GM12865 (cell line): ENCODE measurements at places on chromosomes 1 and 21.

DNA sequence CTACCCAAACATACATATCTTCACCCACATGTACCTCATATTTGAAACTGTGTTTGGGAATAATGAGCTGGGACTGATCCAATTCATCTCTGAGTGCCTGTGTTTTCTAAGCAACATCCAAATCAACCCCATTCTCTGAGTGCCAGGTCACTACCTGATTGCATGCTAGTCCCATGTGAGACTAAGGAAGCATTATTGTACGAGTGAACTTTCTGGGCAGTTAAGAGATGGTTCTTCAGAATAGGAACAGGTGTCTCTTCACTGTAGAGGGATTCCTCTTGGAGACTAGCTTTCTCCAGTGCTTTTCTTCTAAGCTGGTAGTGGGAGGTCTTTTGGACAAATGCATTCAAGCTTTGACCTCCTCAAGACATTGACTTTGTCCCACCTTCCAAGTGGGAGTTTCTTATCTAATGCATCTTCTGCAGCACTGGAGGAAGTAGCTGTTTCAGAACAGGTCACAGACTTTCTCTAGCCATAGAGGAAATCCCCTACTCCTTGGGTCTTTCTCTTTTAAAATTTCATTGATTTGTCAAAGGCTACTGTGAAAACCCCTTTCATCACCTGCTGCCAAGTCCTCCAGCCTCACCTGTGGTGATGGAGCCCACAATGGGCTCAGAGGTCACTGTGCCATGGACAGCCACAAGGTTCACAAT lies 172.0 kb upstream of the KIAA0040 start:
- peak; percentile 67 for DNase-seq

DNA sequence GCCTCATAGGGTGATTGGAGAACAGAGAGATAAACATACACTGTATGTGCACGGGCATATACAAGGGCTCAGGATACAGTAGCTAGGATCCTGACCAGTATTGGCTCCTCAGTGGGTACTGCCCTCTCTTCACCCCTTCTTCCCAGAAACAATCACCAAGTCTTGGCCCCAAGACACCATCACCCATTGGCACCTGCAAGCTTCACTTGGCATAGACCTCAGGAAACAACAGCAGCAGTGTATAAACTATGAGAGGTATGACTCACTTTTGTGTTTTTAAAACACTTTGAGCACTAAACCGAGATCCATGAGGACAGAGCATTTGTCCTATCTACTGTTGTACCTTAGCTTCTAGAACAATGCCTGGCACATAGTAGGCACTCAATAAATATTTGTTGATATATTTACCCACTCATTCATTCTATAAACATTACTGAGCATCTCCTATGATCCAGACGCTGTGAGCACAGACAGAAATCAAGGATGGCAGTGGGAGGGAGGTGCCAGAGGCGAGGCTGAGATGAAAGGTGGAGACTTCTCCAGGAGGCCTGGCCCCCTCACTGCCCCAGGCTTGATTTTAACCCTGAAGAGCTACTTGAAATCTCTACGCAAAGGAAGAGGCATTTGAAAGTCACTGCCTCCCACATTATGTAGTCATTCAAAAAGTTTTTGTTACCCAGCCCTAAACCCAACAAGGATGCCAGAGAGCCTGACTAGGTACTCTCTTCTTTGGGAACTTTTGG lies 95.2 kb downstream of the CAMK2N1 start:
- DNase-seq, result no peak

GRCh38 chr1:43611950-43612349 lies 38.0 kb upstream of the KDM4A start:
- no peak for DNase-seq

DNA sequence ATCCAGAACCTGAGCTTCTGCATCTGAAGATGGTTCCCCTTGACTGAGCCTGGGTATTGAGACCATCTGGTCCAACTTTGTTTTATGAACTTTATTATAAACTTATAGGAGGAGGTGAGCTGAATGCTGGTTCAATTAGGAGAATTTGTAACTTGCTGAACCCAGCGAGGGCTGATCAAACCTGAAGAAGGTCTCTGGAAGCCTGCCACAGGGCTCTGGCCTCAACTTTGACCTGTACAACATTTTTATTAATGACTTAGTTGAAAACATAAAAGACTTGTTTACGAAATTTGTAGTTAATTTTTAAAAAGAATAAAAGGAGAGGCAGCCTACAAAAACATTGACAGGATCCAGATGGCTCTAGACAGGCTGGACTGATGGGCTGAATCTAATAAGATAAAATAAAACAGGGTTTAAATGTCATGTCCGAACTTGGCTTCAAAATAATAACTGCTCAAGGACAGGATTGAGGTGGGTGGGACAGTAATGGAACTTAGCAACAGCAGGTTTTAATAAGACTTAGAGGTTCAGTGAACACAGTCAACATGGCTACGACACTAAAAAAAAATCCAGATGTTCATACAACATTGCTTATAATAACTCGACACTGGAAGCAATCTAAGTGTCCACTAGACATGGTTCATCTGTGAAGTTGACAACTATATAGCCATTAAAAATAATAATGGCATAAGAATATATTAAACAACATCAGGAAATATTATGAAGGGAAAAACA lies 53.4 kb upstream of the GJB5 start:
- no peak for DNase-seq

DNA sequence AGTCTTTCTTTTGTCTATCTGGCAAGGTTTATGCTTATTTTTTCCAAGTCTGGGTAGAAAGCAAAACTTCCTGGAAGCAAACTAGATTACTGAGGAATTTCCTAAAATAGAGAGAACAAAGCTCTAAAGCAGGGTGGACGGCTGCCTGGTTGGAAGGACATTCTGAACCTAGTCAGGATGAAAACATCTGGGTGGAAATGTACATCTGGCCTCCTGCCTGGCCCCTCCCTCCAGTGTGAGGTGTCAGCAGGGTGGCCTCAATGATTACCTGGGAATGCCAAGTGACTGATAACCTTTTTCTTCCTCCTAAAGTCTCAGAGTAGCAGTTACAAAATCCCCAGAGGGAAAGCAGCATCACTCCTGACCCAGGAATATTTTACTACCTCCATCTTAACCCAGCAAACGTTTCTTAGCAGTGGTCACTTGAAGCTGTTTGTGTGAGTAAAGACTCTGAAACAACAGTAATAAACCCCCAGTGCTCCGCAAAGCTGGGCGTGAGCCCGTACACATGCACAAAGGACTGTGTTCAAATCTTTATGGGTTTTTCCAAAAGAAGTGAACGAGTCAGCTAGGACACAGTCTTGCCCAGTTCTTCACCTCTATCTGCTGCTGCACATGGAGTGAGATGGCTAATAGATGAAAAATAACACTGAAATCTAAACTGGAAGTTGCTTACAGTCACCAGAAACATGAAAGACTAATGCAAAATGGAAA lies 18.9 kb downstream of the ANGPTL7 start:
- no peak for DNase-seq

- DNase-seq, result peak; percentile 23
Observed at GRCh38 chr1:241269116-241269515, 87.9 kb downstream of the RGS7 start.

GRCh38 chr1:225437710-225438437 lies 10.0 kb upstream of the LBR start:
- no peak for DNase-seq

DNA sequence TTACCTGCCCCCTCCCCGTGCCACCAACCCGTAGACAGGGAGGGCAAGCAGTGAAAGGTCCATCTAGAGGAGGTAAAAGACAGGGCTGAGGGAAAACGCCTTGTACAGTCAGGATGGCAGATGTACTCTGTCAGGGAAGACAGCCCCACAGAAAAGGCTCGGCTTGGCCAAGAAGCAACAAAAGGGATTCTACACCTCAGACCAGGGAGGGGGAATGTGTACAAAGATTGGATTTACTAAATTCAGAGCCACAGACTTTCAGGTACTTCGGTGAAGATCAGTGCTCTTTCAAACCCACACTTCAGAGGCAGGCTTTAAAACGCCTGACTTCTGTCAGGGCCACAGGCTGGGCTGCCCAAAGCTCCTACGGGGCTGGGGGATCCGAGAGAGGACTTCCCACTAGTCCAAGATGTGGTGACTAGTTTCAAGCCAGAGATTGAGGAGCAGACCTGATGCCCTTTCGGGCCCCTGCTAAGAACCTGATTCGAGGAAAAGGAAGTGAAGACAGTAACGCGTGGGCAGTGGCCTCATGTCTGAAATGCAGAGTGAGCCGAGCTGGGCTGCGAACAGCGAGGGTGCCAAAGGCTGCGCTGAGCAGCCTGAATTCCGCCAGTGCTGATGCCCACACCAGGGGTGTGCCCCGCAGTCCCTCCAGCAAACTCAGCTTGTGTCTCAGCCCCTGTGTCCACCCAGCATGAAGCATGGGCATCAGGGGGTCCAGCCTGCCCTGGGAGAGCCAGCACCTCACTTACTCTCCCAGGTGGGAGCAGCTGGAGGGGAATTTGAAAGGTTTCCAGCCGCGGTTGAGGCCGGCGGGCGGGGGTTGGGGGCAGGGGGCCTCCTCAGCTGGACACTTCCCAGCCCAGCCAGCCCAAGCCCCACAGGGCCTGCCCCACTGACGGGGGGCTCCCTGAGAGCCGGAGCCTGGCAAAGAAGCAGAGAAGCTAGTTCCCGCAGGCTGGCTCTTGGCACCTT lies 36.2 kb downstream of the KIAA1614 start:
- no peak for DNase-seq

DNA sequence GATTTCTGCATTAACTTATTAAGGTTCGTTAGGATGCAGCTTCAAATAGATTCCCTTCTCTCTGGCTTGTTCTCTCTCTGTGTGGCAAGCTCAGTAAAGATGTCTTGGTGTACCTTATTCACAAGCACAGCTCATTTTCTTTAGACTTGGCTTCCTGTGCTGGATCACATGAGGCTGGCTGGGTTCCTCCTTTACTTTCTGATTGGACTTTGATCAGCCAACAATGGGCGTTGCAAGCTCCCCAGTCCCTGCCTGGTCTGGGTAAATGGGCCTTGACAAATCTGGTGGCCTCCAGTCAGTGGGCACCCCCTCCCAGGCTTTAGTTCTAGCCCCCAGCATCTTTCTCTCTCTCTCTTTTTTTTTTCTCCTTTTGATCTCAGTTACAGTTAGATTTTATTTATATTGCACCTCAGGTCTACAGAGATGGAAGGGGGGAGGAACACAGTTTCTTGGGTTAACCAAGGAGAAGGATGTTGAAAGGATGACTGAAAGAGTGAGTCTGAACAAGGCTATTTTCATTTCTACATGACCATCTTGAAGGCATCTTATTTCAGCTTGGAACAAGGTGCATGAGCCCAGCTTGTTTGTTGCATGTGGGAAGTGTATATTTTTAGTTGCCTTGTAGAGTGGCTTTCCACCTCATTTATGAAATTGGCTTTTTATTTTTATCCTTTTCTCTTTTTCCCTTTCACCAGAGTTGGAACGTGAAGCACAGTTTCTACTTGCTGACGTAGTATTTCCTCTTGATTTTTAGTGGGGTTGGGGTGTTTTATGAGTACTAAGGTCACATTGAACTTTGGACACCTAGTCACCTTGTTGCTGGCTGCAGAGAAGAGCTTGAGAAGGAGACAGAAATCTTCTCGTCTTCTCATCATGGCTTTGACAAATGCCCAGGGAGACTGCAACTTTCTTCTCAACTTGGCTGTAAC lies 77.1 kb downstream of the PBX1 start:
- no peak for DNase-seq

DNA sequence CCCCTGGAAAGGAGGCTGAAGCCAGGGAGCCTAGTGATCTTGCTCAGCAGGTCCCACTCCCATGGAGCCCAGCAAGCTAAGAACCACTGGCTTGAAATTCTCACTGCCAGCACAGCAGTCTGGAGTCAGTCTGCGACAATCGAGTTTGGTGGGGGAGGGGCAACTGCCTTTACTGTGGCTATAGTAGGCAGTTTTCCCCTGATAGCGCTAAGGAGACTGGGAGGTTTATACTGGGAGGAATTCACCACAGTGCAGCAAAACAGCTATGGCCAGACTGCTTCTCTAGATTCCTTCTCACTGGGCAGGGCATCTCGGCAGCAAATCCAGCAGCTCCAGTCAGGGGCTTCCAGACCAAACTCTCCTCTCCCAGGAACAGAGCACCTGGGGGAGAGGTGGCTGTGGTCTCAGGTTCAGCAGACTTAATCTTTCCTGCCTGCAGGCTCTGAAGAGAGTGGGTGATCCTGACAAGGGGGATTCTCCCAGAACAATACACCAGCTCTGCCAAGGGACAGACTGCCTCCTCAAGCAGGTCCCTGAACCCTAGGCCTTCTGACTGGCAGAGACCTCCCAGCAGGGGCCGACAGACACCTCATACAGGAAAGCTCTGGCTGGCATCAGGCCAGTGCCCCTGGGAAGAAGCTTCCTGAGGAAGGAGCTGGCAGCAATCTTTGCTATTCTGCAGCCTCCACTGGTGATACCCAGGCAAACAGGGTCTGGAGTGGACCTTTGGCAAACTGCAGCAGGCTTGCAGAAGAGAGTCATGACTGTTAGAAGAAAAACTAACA lies 548.5 kb upstream of the NEGR1 start:
- DNase-seq, result no peak
